ENCODE measurements at places on chromosomes 3 and 15.

GRCh38 chr15:100570275-100570674, 31.7 kb downstream of the LINS1 start:
- no peak for DNase-seq

- DNase-seq = no peak
Measured at GRCh38 chr15:49627407-49627877, 6.6 kb downstream of the DTWD1 start.

DNA sequence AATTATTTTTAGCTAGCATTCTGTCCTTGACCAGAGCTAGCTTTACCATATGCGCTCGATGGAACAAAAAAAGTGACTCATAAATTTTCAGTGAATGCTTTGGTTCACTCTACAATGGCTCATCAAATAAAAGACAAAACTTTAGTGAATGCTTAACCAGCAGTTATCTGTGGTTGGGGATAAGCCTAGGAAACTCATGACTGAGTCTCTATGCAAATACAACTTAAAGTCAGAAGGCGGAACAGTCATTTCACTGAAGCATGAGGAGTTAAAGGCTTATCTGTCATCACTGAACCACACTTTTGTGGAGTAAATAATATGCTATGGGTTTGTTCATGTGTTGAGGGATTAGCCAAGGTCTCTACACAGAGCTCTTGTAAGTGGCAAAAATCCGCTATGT, 308.4 kb downstream of the SQOR start:
- DNase-seq = no peak

GRCh38 chr3:128289534-128289933, 136.3 kb downstream of the EEFSEC start:
- DNase-seq = no peak

- DNase-seq = no peak
Measured at GRCh38 chr3:102136183-102136582, 286.9 kb downstream of the NFKBIZ start.

Measured in COR-L47 (cell line).